Upper lobe of right lung (tissue), 1 donor: ENCODE measurements at places on chromosomes 16 and 17. TPM values are rescaled to one million over a fixed set of nuclear protein-coding genes. Genes with fewer than 3 reads are reported as not detected.

DNA sequence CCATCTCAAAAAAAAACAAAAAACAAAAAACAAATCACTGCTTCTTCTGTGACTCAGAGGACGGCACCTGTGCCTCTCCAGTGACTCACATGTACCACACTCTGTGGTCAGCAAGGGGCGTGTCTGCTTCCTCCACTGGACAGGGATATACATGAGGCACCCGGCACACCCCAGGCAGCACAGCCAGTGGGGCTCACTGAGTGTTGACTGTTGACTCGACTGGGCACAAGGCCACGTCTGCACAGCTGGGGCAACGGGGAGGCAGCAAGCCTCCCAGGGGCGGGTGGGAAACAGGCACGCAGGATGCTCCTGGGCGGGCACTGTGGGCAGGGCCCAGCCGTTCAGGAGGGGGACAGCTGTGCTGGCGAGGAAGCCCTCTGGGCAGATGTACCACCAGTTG lies 64.1 kb downstream of the TIMM22 start:
- H3K36me3 ChIP-seq = peaks cover 54% of the 10 kb centered on the region
- H3K4me1 ChIP-seq = no peaks in the 10 kb centered on the region
- no peak overlapping the region for H3K27ac ChIP-seq
- H3K27me3 ChIP-seq = no peaks in the 10 kb centered on the region
- peak; percentile 81 for DNase-seq

DNA sequence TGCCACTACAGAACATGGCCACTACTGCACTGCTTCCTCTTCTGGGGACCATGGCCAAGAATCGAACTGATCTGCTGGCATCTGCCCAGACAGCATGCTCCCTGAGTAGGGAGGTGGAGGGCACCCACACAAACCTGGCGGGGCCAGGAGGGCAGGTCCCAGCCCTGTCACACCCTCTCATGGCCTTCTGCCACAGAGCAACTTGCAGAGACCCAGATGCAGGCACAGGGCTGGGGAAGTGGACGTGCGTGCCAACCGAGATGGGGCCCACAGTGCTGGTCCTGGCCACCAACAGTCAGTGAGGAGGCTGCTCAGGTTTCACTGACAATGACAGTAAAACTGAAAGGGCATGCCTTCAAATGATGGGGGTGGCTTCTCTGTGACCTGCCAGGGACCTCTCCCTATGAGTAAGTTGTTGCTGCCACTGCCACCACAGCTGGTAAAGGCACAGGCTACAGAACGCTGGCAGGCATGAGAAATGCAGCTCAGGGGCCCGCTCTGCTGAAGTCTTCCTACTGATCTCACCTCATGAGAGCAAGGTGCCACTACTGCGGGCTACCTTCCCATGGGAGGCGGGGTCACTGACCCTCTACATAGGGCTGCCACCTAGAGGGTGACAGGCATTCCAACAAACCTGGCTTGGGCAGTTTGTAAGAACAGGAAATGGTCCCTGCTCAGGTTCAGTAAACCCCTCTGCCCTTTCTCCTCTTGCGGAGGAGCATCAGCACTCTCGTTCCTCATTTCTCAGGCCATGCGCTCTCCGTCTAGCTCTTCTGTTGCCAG lies 15.5 kb downstream of the HIC1 start:
- H3K36me3 ChIP-seq = peaks cover 8% of the 10 kb centered on the region
- H3K4me1 ChIP-seq = peaks cover 54% of the 10 kb centered on the region
- H3K27ac ChIP-seq = peak overlapping the region; percentile 86
- no peak for DNase-seq

DNA sequence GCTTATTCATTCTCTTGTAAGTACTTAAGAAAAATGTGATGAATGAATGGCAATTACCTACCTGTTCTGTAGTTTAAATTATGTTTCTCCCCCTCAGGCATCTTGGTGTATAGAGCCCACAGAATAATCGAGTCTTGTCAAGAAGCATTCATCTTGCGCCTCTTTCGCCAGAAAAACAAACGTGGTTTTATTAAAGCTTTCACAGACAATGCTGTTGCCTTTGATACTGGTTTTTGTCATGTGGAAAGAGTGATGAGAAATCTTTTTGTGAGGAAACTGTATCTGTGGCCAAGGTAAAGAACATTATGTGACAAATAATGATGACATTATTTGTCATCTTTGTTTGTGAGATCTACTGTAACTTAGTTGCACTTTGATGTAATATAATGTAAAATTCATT lies 6.5 kb downstream of the ERCC4 start:
- H3K4me3 ChIP-seq = no peak overlapping the region
- H3K27me3 ChIP-seq = no peaks in the 10 kb centered on the region
- H3K27ac ChIP-seq = no peak overlapping the region

GRCh38 chr17:7249214-7249613 lies 2.3 kb downstream of the CTDNEP1 start:
- peaks cover 32% of the 10 kb centered on the region for H3K36me3 ChIP-seq
- peaks cover 32% of the 10 kb centered on the region for H3K4me1 ChIP-seq
- no peaks in the 10 kb centered on the region for H3K27me3 ChIP-seq
- no peak overlapping the region for H3K27ac ChIP-seq
- no peak for DNase-seq

DNA sequence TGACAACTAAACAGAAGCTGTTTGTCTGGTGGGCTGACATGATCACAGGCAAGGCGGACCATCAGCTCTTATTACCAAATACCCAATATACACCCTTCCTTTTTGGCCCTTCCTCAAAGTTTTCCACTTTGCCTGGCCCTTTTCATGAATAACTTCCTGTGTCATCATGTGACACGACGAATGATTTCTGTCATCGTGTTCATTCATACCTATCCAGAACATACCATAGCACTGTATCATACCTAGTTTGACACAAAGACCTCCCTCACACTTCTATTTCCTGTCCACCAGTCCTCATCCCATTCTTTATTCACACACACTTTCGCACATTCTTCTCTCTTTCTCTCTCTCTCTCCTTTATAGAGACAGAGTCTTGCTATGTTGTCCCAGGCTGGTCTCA lies 131.8 kb downstream of the STX8 start:
- no peaks in the 10 kb centered on the region for H3K36me3 ChIP-seq
- no peak overlapping the region for H3K27ac ChIP-seq
- DNase-seq = no peak
- no peaks in the 10 kb centered on the region for H3K27me3 ChIP-seq

- H3K27ac ChIP-seq = no peak overlapping the region
- H3K4me1 ChIP-seq = peaks cover 25% of the 10 kb centered on the region
- DNase-seq = no peak
- H3K27me3 ChIP-seq = no peaks in the 10 kb centered on the region
Observed at GRCh38 chr16:68229431-68230175, 6.3 kb downstream of the ESRP2 start.

DNA sequence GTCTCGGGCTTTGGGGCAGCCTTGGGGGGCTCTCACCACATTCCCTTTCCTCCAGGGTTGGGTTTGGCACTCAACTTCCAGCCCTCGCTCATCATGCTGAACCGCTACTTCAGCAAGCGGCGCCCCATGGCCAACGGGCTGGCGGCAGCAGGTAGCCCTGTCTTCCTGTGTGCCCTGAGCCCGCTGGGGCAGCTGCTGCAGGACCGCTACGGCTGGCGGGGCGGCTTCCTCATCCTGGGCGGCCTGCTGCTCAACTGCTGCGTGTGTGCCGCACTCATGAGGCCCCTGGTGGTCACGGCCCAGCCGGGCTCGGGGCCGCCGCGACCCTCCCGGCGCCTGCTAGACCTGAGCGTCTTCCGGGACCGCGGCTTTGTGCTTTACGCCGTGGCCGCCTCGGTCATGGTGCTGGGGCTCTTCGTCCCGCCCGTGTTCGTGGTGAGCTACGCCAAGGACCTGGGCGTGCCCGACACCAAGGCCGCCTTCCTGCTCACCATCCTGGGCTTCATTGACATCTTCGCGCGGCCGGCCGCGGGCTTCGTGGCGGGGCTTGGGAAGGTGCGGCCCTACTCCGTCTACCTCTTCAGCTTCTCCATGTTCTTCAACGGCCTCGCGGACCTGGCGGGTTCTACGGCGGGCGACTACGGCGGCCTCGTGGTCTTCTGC lies 8.4 kb downstream of the SLC16A3 start:
- no peaks in the 10 kb centered on the region for H3K27me3 ChIP-seq
- H3K36me3 ChIP-seq = peaks cover 20% of the 10 kb centered on the region
- H3K4me3 ChIP-seq = no peak overlapping the region
- peaks cover 65% of the 10 kb centered on the region for H3K4me1 ChIP-seq
- H3K27ac ChIP-seq = no peak overlapping the region
- peak; percentile 70 for DNase-seq

GRCh38 chr17:68497885-68498319 lies 14.3 kb upstream of the PRKAR1A start:
- H3K4me3 ChIP-seq = no peak overlapping the region
- no peak for DNase-seq
- no peaks in the 10 kb centered on the region for H3K27me3 ChIP-seq
- H3K27ac ChIP-seq = peak overlapping the region; percentile 77

DNA sequence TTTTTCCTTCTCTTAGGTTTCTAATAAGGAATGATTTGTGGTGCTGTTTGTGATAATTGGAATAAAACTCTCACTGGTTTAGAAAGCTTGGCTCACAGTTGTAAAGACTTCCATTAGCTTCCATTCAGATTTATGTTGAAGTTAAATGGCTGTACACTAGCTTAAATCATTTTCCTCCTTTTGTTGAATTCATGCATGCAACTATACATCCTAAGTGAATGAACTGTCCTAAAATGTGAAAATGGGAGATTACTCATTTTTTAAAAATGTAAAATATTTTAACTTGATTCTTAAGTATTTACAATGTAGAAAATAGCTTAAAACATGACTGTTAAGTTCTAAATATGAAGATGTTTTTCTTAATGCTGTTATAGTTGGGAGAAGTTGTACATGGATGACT lies 15.2 kb downstream of the PRKCA start:
- H3K36me3 ChIP-seq = no peaks in the 10 kb centered on the region
- no peak overlapping the region for H3K4me3 ChIP-seq
- no peaks in the 10 kb centered on the region for H3K27me3 ChIP-seq
- DNase-seq = no peak
- H3K4me1 ChIP-seq = no peaks in the 10 kb centered on the region
- H3K27ac ChIP-seq = no peak overlapping the region

GRCh38 chr16:57994778-57995177 lies 5.7 kb downstream of the ZNF319 start:
- peaks cover 23% of the 10 kb centered on the region for H3K36me3 ChIP-seq
- no peak overlapping the region for H3K4me3 ChIP-seq
- no peak overlapping the region for H3K27ac ChIP-seq
- peak; percentile 84 for DNase-seq

DNA sequence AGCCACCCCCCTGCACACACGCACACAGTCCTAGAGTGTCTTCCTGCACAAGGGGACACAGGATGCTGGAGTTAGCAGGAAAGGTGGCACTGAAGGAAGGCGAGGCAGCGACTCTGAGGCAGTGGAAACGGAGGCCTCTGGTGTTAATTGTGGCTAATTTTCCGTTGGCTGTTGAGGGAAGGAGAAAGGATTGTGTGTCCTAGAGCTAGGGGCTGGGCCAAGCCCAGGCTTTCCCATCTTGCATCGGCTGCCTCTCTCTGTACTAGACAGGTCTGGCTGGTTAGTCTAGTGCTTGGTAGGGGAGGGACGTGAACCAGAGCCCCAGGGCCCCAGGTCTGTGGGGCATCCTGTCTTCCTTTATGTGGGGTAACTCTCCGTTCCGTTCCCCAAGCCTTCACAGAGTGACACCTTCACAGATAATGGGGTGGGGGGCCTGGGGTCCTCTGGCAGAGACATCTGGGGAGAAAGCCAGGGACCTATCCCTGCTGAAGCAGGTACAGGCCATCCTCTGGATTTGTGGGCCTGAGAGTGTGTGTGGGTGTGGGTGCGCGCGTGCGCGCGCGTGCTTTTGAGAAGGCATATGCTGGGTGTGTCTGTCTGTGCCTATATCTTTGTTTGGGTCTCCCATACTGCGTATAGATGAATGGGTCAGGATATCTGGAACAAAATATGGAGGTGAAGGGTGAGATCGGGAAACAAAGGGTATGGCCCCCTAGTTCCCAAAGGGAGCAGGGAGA lies at the start of gene CHD3:
TSS of gene CHD3 (plus strand) at position 606 of the 737 bp plus-strand sequence. CDS start 212 bp downstream, outside the sequence.
- H3K27ac ChIP-seq = peak within 1 kb of the TSS; percentile 90
- H3K4me1 ChIP-seq = peaks cover 40% of the 10 kb centered on the region
- H3K4me3 ChIP-seq = peak within 1 kb of the TSS; percentile 88
- peaks cover 32% of the 10 kb centered on the region for H3K36me3 ChIP-seq
- no peak for DNase-seq
- no peaks in the 10 kb centered on the region for H3K27me3 ChIP-seq

DNA sequence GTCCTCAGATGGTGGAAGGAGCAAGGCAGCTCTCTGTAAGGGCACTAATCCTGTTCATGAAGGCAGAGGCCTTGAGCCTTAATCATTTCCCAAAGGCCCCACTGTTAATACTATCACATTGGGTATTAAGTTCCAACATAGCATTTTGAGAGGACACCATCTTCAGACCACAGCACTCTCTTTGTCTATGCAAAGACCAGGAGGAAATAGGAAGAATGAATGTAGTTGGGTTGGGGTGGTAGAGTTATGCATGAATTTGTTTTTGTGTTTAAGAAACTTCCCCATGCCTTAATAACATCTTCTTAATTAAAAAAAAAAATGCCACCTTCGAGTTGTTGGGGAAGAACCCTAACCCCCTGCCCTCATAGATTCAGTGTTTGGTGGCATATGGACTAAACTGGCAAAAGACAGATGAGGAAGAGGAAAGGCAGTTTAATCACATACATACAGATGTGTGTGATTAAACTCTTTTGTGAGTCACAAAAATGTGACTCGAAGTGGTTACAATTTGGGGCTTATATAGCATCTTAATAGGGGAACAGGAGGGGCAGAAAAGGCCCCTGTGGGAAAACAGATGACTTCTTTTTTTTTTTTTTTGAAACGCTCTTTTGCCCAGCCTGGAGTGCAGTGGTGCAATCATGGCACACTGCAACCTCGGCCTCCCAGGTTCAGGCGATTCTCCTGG lies 35.0 kb upstream of the SLC5A10 start:
- DNase-seq = no peak
- peaks cover 40% of the 10 kb centered on the region for H3K36me3 ChIP-seq
- no peak overlapping the region for H3K4me3 ChIP-seq
- peaks cover 20% of the 10 kb centered on the region for H3K4me1 ChIP-seq

DNA sequence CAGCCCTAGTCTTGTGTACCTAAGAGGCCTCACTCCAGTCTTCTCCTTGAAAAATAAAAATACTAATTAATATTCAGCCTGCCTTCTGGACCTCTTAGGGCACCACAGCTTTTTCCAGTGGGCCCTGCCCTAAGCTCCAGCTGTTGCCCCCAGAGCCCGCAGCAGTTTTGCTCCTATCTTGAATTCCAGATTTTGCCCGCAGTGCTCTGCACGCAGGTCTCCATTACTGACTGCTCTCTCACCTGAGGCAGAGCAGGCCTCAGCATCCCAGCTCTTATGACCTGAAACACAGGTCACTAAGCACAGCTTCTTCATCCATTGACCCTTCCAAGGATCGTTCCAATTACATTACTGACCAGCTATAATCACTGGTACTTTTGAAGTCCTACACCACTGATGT lies 28.4 kb upstream of the NAGLU start:
- no peaks in the 10 kb centered on the region for H3K27me3 ChIP-seq
- peaks cover 7% of the 10 kb centered on the region for H3K4me1 ChIP-seq
- H3K27ac ChIP-seq = no peak overlapping the region
- H3K36me3 ChIP-seq = peaks cover 85% of the 10 kb centered on the region

Gene TAC4
- not detected for total RNA-seq

Gene CD7
- 7.2 TPM for total RNA-seq

Gene ANKRD40CL
- total RNA-seq = not detected

Gene KRTAP4-3
- not detected for total RNA-seq

Gene GDPD3
- total RNA-seq = 11.5 TPM

Gene HBM
- total RNA-seq = not detected

Gene PCYT2
- 46.1 TPM for total RNA-seq

Gene LGALS9
- total RNA-seq = 185 TPM

Gene EVI2B
- total RNA-seq = 87.9 TPM
